NCI-H510A treated with DMSO at 0.1 percent for 48 hours (cell line): ENCODE measurements at places on chromosomes 6 and 20.

DNA sequence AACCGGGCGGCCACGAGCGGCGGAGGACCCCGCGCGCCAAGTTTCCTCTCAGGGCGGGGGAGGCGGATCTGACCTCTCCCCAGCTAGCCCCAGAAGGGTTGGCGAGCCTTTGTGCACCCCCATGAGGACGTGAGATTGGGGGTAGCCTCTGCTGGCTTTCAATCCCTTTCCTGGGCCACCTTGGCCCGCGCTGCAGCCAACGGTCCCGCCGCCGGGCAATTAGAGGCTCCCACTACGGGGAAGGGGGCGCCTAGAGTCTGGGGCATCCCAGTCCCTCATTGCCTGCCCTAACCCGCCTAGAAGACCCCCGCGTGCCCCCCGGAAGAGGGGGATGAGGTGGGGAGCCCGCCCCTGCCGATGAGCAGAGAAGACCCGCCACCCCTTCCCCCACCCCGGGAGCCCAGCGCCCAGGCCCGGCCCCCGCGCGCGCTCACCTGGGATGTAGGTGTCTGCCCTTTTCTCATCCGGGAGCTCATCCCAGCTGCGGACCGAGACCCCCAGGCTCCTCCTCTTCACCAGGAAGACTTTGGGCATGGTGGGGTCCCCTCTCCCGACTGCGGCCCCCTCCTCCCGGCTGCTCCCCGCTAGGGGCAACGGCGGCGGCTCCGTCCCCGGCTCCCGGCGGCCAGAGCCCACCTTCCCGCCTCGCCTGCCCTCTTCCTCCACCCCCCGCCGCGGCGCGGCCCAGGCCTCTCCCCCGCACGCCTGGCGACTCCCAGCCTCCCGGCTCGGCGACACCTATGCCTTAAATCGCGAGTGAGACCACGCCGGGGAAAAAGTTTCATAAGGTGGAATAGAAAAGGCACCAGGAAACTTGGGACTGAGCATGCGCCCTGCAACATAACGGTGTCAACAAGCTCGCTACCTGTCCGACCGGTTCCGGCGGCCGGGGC is at the start of gene OVOL2:
OVOL2 (minus strand) TSS at position 816 of the 893 bp plus-strand sequence; CDS start at position 534, 282 bp downstream.
- peak; percentile 91 for DNase-seq

- DNase-seq: no peak
Observed at GRCh38 chr6:20906945-20907344, 372.7 kb downstream of the CDKAL1 start.

- no peak for DNase-seq
Observed at GRCh38 chr20:19555726-19556125, 202.3 kb upstream of the RIN2 start.

DNA sequence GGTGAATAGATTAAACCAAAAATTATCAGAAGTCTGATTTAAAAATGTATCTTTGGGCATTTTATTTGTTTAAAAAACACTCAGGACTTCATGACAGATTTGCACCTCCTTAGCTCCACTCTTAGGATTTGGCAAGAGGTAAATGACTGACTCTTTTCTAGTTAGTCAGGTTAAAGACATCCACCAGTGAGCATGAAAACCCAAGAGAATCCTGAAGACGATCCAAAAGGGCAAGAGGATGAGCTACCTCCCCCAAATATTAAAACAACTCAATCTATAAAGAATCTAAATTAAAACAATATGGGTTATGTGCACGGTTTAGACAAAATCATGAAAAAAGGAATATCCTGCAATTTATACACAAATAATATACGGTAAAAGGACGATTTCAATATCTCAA is 89.4 kb upstream of the OPRM1 start:
- DNase-seq: no peak

GRCh38 chr6:41707565-41708200 is 27.7 kb downstream of the TFEB start:
- no peak for DNase-seq

- DNase-seq: no peak
Observed at GRCh38 chr20:35404614-35405259, 7.0 kb downstream of the UQCC1 start.

GRCh38 chr6:112911959-112912358 is 564.8 kb downstream of the RFPL4B start:
- no peak for DNase-seq

DNA sequence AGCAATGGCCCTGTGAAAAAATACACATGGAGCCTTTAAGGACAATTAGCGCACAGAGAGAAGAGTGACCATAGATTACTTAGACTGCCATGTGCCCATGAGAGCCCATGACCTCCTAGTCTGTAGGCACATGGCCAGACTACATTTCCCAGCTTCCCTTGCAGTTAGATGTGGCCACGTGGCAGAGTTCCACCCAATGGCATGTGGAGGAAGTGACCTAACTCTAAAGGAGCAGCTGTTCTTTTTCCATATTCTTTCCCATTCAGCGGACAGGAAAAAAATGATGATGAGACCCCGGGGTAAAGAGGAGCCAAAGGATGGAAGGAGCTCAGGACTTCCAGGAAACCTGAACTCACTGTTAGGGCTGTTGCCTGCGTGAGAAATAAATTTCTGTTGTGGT is 116.6 kb downstream of the CBLN4 start:
- DNase-seq: no peak

GRCh38 chr6:85703406-85703805 is 60.7 kb upstream of the SYNCRIP start:
- no peak for DNase-seq
